ENCODE measurements at places on chromosomes 3 and 15.

DNA sequence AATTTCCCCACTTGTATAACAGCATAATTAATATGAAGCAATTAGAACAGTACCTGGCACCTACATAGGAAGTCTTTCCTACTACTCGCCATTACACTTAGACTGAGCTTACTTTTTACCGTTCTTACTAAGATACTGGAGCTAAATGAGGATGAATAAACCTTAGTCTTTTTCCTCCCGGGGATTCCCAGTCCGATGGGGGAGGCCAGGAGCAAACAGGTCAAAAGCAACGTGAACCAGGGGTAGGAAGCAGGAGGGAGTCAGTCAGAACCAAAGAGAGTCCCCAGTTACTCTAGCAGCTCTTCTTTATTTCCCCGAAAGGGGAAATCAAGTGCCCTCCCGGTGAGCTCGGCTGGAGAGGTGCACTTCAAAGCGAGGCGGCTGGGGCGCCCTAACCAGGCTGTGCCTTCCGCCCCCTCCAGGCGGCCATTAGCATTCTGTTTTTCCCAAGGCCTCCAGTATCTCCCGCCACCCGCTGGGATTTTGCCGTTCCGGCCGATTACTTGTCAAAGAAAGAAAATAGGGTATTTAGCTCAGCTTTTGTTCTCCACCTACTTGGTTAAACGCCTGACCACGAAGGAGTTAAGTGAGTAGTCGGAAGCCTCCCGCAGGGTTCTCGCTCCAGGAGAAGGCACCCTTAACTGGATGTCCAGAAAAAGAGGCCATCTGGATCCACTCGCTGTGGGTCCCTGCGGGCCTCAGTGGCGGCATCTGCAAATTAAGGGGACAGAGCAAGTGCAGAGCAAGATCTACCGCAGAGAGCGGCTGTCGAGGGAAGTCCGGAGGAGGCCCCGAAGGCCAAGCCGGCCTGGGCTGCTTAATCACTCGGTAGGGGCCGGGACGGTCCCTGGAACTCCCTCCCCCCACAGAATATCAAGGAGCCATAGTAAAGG lies 6.3 kb upstream of the EOMES start:
- DNase-seq = no peak

- DNase-seq = no peak
Measured at GRCh38 chr3:126158912-126159454, 21.4 kb downstream of the ALDH1L1 start.

- no peak for DNase-seq
Measured at GRCh38 chr15:74584204-74584603, 31.4 kb upstream of the CLK3 start.

- DNase-seq = no peak
Measured at GRCh38 chr3:71421820-71422566, 161.5 kb downstream of the FOXP1 start.

- no peak for DNase-seq
Measured at GRCh38 chr3:157297328-157297915, 137.5 kb upstream of the CCNL1 start.

DNA sequence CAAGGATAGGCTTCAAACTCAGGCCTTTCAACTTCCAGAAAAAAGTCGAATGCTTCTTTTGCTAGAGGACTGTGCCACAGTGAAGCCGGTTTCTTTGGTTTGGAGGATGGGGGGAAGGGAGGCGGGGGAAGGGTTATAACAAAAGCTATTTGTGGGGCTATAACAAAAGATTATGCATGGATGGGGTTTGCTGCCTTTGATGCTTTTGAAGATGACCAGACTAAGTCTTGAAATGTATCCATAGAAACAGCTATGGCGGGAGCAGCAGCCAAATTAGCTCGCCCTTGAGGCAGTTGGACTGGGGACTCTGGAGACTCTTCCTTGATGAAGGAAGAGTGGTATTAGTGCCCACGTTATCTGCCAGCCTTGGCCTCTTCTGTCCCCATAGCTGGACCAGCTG lies 47.5 kb downstream of the SRGAP3 start:
- DNase-seq = no peak

- no peak for DNase-seq
Measured at GRCh38 chr3:127680798-127681221, 8.1 kb downstream of the ABTB1 start.

- DNase-seq = no peak
Measured at GRCh38 chr3:3066910-3067309, 43.3 kb downstream of the IL5RA start.

DNA sequence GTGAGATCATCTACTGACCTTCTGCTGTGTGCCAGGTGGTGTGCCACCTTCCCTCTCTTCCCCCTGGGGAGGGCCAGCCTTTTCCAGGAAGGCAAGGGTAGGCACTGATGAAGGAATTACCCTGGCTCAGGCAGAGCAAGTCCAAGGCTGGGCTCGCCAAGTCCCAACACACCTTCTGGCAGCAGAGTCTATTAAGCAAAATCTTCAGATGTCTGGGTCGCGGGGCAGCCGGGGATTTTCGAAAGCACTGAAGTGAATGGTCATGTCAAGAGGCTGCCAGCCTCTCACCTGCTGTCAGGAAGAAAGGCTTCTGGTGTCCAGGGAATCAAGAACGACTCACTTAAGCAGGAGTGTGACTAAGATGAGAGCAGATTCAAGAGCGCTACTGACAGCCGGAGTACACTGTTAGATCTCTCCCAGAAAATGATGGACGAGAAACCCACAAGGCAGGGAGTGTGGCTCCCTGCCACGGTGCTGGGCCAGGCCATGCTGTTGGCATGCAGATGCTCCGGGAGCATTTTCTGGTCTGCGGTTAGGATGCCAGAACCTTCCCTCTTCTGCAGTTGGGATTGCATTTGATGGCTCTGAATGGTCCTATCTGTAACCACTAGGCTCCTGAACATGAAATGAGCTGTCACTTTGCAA lies 479.8 kb downstream of the SHQ1 start:
- DNase-seq = no peak

DNA sequence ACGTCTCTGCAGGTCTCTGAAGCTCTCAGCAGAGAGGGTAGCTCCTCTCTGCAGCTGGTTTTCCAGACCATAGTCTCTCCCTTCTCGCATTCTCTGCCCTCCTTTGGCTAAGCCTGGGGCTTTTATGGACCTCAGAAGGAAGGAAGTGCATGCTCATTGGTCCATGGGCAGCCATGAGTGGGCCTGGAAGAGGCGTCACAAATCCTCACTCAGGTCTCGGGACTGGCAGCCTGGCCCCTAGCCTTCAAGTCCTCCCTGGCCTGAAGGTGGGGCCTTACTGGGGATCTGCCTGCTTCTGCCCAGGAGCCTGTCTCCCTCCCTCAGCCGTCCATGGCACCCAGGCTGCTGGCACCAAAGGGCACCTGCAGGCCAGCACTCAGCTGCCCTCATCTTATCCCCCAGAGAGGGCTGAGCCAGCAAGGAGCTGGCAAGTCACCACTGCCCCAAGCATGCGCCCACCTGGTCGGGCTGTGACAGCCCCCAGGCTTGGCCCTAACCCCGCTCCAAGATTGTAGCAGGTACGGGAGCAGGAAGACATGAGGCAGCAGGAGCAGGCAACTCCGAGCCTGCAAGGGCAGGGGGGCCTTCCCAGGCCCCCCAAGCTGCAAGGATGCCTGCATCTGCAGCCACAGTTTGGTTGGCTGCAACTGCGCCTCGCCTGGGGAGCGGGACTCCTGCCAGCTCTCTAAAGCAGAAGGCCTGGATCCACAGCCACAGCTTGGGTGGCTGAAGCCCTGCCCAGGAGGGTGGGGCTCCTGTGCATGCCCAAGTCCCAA lies 37.4 kb downstream of the GHSR start:
- no peak for DNase-seq

DNA sequence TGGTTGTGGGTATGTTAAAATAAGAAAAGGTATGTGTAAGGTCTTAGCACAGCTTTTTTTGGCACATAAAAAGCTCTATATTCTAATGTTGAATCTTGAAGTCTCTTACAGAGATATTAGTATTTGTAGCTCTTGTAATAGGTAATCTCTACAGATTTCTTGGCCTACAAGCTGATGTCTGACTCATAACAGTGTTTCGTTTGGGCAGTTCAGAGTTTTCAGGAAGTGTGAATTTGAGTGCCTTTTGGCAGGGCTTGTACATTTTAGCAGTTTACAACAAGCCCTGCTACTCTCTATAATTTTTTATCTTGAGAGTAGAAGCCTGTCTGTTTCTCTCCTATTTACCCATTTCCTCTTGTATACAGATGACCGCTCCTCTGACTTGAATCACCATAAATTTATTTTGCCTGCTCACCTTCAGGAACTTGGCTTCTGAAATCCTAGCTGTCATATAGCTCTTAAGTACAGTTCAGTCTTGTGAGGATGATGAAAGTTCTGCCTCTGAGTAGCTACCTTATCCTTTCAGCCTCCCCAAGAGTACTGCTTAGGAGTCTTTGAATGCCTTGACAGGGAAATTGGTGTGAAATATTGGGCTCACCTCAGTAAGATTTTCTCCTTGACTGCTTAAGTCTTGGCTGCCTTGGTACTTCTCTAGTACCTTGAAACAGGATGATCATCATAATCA lies 419.9 kb upstream of the RARB start:
- no peak for DNase-seq

GRCh38 chr3:52896613-52897012 lies 735 bp downstream of the STIMATE start:
- DNase-seq = no peak

DNA sequence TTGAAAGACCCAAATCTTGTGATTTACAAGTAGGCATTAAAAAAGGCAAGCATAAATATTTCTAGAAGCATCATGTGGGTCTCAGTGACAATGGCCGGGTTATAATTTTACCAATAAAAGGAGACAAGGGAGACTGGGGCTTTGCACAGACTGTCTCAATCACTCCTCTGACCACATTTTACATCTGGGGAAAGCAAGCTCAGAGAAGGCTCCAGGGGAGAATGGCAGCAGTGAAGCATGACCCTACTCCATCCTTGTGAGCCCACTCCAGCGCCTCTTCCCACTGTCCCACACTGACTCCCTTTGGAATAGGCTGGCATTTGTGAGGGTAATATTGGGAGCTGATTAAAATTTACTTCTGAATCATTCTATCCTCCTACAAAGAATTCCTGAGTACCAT lies 61.8 kb downstream of the SATB1 start:
- DNase-seq = no peak

- no peak for DNase-seq
Measured at GRCh38 chr15:67164401-67164791, 90.1 kb downstream of the AAGAB start.

- DNase-seq = no peak
Measured at GRCh38 chr3:53590606-53591005, 96.2 kb downstream of the CACNA1D start.

GRCh38 chr15:75389791-75390382 lies 21.5 kb upstream of the MAN2C1 start:
- DNase-seq = no peak

GRCh38 chr15:58549013-58549784 lies 117.4 kb downstream of the LIPC start:
- DNase-seq = no peak

DNA sequence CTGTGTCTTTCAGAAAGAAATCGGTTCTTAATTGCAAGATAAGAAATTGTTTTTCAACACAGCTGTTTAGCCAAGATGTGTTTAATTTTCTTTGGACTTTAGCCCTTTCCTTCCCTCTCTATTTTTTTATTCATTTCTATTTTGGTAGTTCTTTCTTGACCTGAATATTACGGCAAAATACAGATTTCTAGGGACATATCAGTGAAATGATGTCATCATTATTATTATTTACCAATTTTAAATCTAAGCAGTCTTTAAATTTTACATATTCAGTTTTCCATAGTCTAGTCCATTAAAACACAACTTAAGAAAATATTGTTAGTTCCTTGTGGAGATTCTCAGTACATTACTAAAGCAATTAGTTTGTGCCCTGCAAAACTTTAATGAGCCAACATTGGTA lies 104.3 kb downstream of the MAP2K5 start:
- DNase-seq = no peak

GRCh38 chr3:45032113-45032512 lies 6.0 kb downstream of the CLEC3B start:
- DNase-seq = no peak

GRCh38 chr3:16474216-16474615 lies 39.3 kb downstream of the RFTN1 start:
- no peak for DNase-seq

- no peak for DNase-seq
Measured at GRCh38 chr3:196162679-196163078, 48.5 kb downstream of the ZDHHC19 start.

DNA sequence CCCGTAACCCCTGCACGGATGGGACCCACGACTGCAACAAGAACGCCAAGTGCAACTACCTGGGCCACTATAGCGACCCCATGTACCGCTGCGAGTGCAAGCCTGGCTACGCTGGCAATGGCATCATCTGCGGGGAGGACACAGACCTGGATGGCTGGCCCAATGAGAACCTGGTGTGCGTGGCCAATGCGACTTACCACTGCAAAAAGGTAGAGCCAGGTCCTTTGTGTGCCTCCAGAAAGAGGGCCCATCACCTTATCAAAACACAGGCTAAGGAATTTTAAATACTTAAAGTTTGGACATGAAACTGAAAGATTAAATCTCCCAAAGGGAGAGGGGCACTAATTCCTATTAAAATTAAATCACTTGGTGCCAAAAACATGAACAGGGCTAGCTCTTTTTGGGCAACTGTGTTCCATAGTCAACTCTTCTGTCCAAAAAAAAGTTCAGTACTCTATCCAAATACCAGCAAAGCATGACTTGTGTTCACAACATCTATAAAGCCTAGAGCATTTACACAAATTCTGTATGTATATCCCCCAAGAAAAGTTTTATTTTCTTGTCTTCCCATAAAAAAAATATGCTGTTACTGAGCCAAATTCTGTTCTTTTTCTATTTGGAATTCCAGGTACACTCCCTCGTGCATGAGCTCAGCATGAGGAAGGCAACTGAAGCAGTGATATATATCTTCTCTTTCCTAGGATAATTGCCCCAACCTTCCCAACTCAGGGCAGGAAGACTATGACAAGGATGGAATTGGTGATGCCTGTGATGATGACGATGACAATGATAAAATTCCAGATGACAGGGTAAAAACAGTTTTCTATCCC lies 9.2 kb downstream of the THBS1 start:
- DNase-seq = no peak

- DNase-seq = no peak
Measured at GRCh38 chr3:157502916-157503595, at the start of gene VEPH1. Gene VEPH1, minus strand, starts transcription at chr3:157503416. Its CDS starts 8,067 bp downstream, at chr3:157495349.

DNA sequence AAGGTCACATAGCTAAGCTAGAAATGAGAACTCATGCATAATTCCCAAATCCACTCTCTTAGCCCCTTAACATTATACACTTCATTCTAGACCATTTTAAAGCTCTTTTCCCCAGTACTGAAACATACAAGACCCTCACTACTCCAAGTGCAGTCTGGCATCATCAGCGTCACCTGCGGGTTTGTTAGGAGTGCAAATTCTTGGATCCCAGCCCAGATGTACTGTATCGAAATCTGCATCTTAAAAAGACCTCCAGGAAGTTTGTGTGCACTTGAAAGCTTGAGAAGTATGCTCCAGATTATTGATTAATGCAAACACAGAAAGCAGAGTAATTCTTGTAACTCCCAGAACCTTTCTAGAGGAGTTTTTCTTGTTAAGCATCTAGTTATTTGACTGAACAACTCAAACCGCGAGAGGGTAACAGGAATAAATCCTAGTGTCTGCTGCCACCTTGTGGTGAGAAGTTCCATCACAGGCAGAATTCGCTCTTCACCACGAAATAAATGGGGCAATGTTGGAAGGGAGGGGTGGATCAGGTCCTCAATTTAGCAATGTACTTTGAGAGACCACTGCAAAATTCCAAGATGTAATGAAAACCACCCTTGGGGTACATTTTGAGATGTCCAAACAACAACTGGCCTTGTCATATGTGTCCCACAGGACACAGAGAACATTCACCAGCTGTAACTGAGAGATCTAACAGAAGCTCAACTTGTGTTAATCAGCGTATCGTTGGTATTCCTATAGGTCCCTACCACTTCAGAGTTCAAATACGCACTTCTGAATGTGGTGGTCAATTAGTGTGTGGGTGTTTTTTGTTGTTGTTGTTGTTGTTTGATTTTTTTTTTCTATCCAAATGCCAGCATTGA lies 583 bp upstream of the C3orf49 start:
- peak; percentile 33 for DNase-seq
